ENCODE measurements at places on chromosomes 7 and 10. TPM values are rescaled to one million over a fixed set of nuclear protein-coding genes. Genes with fewer than 3 reads are reported as not detected.

DNA sequence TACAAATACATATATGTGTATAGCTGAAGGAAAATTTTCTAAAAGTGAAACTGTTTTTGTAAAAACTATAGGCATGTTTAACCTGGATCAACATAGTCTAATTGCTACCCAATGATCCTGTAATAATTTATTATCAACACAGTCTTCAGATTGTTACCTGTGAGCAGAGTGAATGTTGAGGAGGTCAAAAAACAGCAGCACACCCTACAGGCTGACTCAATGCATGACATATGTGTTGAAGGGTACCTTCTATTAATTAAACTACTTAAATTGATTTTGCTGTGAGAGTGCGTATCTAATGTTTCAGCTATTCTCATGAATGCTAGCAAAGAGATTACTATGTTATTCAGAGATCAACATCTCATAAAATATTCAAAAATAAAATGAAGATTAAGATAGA is 411.4 kb downstream of the TNS3 start:
- H3K27me3 ChIP-seq, result no peaks in the 10 kb centered on the region
- DNase-seq, result no peak
- H3K4me3 ChIP-seq, result no peak overlapping the region
- H3K4me1 ChIP-seq, result no peaks in the 10 kb centered on the region

DNA sequence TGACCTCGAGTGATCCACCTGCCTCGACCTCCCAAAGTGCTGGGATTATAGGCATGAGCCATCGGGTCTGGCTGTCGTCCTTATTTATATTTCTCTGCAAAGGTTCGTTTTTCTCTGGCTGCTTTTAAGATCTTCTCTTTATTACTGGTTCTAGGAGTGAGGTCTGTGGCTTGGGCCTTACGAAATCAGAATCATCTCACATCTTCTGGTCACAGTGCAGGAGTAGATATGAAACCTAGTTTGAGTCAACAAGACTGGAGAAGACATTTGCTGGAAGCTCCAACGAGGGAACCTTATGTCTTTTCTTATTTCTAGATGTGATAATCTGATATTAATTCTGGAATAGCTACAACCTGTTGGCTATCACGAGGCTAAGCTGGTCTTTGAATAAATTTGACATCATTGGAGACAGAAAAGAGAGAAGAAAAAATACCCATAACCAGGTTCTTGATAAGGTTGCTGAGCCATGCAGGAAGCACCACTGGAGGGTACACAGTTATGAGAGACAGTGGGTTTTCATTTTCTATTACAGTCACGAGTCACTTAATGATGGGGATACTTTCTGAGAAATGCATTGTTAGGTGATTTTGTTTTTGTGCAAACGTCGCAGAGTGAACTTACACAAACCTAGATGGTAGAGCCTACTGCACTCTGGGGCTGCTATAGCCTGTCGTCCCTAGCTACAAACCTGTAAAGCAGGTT is 25.6 kb upstream of the IL15RA start:
- H3K27ac ChIP-seq, result peak overlapping the region; percentile 70
- DNase-seq, result peak; percentile 46
- H3K4me3 ChIP-seq, result peak overlapping the region; percentile 82
- H3K4me1 ChIP-seq, result peaks cover 31% of the 10 kb centered on the region
- peaks cover 10% of the 10 kb centered on the region for H3K36me3 ChIP-seq

GRCh38 chr7:98105942-98106544 is 619 bp upstream of the LMTK2 start:
- peaks cover 29% of the 10 kb centered on the region for H3K4me1 ChIP-seq
- H3K4me3 ChIP-seq, result peak overlapping the region; percentile 50
- peak; percentile 34 for DNase-seq
- H3K27ac ChIP-seq, result peak overlapping the region; percentile 64

Gene MMD2
- not detected for total RNA-seq

DNA sequence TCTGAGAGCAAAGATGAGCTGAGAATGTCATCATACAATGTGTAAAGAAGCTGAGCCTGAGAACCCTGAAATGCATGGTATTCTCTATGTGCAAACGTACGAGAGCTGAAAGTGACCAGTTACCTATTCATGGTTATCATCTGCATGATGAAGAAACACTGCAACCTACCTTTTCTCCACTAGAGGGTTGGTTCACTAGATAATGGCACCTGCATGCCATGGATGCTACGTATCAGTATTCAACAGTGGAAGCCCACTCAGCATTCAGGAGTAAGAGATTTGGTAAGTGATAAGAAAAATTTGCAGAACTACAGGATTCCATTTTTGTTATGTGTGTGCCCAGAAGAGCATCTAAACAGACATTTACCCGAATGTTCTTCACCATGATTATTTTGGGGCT is 145.4 kb downstream of the PTPRN2 start:
- H3K4me3 ChIP-seq, result no peak overlapping the region
- DNase-seq, result no peak
- H3K27ac ChIP-seq, result no peak overlapping the region
- peaks cover 2% of the 10 kb centered on the region for H3K27me3 ChIP-seq
- no peaks in the 10 kb centered on the region for H3K4me1 ChIP-seq
- peaks cover 2% of the 10 kb centered on the region for H3K36me3 ChIP-seq

Gene SYT15
- total RNA-seq, result 1.6 TPM

GRCh38 chr7:66558660-66559465 is 69.8 kb upstream of the KCTD7 start:
- H3K4me3 ChIP-seq, result no peak overlapping the region
- H3K27me3 ChIP-seq, result no peaks in the 10 kb centered on the region
- no peaks in the 10 kb centered on the region for H3K4me1 ChIP-seq
- no peak for DNase-seq
- H3K36me3 ChIP-seq, result peaks cover 6% of the 10 kb centered on the region

Gene MYOZ1
- not detected for total RNA-seq

DNA sequence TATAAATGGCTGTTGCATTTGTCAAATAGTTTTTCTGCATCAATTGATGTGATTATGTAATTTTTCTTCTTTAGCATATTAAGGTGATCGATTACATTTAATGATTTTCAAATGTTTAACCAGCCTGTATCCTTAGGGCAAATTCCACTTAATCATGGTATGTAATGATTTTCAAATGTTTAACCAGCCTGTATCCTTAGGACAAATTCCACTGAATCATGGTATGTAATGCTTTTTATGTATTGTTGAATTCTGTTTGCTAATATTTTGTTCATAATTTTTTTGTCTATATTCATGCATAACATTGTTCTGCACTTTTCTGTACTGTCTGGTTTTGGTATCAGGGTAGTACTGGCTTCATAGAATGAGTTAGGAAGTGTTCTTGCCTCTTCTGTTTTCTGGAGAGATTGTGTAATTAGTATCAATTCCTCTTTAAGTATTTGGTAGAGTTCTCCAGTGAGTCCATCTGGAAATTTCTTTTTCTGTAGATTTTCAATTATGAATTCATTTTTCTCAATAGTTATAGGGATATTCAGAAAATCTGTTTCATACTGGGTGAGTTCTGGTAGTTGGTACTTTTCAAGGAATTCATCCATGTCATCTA is 393.2 kb upstream of the FOXK1 start:
- no peak overlapping the region for H3K4me3 ChIP-seq
- H3K4me1 ChIP-seq, result no peaks in the 10 kb centered on the region
- DNase-seq, result no peak
- H3K27ac ChIP-seq, result no peak overlapping the region
- peaks cover 25% of the 10 kb centered on the region for H3K27me3 ChIP-seq
- H3K36me3 ChIP-seq, result no peaks in the 10 kb centered on the region

GRCh38 chr10:47449102-47449978 is 34.6 kb downstream of the ANXA8 start:
- peaks cover 1% of the 10 kb centered on the region for H3K36me3 ChIP-seq
- H3K27ac ChIP-seq, result no peak overlapping the region

DNA sequence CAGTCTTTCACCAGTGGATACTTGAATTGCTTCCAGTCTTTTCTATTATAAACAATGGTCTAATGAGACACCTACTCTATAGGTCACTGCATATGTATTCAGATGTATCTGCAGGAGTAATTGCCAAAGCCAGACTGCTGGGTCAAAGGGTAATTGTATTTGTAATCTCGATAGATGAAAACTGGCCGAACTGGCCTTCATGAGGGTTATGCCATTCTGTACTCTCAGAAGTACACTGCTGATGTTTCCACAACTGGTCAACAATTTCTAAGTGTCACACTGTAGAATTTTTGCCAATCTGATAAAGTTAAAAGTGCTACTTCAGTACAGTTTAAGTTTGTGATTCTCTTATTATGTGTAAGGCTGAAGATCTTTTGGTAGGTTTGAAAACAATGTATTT is 64.6 kb downstream of the JAZF1 start:
- H3K27me3 ChIP-seq, result no peaks in the 10 kb centered on the region
- H3K36me3 ChIP-seq, result no peaks in the 10 kb centered on the region
- DNase-seq, result no peak
- peaks cover 14% of the 10 kb centered on the region for H3K4me1 ChIP-seq
- no peak overlapping the region for H3K27ac ChIP-seq
- H3K4me3 ChIP-seq, result no peak overlapping the region

Gene H2BK1
- total RNA-seq, result 4.4 TPM

Gene CLEC2L
- not detected for total RNA-seq

DNA sequence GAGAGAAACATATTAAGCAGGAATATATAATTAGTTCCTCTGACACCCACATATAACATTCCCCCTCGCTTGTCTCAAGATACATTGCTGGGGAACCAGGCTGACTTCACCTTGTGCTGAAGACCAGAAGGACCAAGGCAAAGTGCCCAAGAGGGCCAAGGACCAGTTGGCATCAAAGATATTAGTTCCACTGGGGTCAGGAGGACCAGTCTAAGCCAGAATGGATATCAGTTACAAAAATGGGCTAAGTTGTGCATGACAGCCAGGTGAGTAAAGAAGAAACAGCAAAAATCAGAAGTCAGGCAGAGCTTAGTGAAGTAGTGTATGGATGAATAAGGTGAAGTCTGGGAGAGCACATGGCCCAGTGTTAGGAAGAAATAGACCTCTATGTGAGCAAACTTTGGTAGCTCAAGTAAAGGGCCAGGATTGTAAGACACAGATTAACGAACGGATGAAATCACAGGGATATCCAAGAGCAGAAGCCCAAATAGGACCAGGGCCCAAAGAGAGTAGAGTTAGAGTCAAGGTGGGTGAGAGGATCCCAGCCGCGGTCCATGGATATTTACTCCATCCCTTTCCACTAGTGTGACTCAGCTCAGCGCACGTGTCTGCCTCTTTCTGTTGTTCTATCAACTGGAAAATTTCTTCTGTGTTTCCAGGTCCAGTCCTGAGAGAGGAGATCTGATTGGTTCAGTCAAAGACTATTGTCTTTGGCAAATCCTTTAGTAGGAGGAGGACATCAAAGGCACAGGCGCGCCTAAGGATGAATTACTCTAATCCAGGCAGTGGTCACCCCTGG is 5.0 kb downstream of the CALD1 start:
- no peaks in the 10 kb centered on the region for H3K27me3 ChIP-seq
- DNase-seq, result no peak
- H3K36me3 ChIP-seq, result no peaks in the 10 kb centered on the region
- H3K27ac ChIP-seq, result no peak overlapping the region
- H3K4me1 ChIP-seq, result no peaks in the 10 kb centered on the region
- no peak overlapping the region for H3K4me3 ChIP-seq

Gene GPR15LG
- not detected for total RNA-seq

Gene OGDHL
- total RNA-seq, result 0.99 TPM

GRCh38 chr10:31261511-31262311 is 57.3 kb upstream of the ZEB1 start:
- H3K27me3 ChIP-seq, result no peaks in the 10 kb centered on the region
- H3K4me1 ChIP-seq, result no peaks in the 10 kb centered on the region

GRCh38 chr7:139242741-139243281 is 11.8 kb downstream of the UBN2 start:
- H3K27ac ChIP-seq, result peak overlapping the region; percentile 17
- H3K27me3 ChIP-seq, result no peaks in the 10 kb centered on the region
- peak overlapping the region; percentile 2 for H3K4me3 ChIP-seq
- DNase-seq, result no peak

Gene TRIM73
- total RNA-seq, result 10.6 TPM

DNA sequence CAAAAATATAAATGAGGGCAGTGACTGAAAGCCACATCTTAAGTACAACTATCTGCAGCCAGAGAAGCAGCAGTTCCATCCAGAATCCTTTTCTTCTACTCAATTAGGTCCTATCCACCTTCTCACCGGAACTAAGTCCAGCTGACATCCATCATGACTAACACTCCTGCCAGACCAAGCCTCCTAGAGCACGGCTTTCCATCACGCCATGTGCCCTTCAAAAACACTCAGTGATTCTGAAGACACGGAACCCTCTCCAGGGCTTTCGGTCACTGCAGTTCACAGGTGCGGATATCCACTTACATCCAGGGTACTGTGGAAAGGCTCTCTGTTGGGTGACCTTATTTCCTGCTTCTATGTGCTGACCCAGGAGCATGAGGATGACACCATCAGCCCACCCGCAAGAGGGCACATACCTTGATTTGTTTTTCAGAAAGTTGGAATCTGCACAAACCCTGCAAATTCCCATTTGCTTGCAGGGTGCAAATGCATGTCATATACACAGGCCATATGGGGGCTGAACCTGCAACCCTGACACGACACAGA is 64.3 kb downstream of the FAM171A1 start:
- no peak for DNase-seq
- peaks cover 4% of the 10 kb centered on the region for H3K27me3 ChIP-seq
- no peak overlapping the region for H3K27ac ChIP-seq
- H3K4me1 ChIP-seq, result no peaks in the 10 kb centered on the region

DNA sequence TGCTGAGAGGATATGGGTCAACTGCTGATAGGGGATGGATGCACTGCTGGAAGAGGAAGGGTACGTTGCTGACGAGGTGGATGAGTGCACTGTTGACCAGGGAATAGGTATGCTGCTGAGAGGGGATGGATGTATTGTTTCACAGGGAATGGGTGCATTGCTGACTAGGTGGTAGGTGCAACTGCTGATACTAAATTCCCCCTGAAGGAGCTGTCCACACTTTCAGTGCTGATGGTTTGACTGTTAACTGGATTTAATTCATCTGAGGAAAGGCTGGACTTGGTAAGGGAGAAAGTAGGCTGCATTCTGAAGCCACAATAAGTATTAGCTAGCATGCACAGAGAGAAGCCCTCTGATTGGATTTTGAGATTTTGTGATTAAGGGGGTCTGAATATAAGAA is 1196.8 kb upstream of the PHF14 start:
- DNase-seq, result no peak
- H3K4me1 ChIP-seq, result no peaks in the 10 kb centered on the region
- H3K36me3 ChIP-seq, result peaks cover 1% of the 10 kb centered on the region
- H3K4me3 ChIP-seq, result no peak overlapping the region

- H3K27ac ChIP-seq, result no peak overlapping the region
- no peak overlapping the region for H3K4me3 ChIP-seq
- no peaks in the 10 kb centered on the region for H3K4me1 ChIP-seq
- DNase-seq, result no peak
Measured at GRCh38 chr7:37511915-37512314, 63.3 kb upstream of the ELMO1 start.

- H3K27me3 ChIP-seq, result peaks cover 64% of the 10 kb centered on the region
- H3K36me3 ChIP-seq, result no peaks in the 10 kb centered on the region
- no peak overlapping the region for H3K27ac ChIP-seq
- peaks cover 5% of the 10 kb centered on the region for H3K4me1 ChIP-seq
- DNase-seq, result no peak
Measured at GRCh38 chr10:123988694-123989093, 97.1 kb upstream of the CPXM2 start.

- DNase-seq, result peak; percentile 57
- H3K27me3 ChIP-seq, result no peaks in the 10 kb centered on the region
- peaks cover 58% of the 10 kb centered on the region for H3K4me1 ChIP-seq
- H3K36me3 ChIP-seq, result no peaks in the 10 kb centered on the region
Measured at GRCh38 chr7:24980534-24981170, 674 bp upstream of the OSBPL3 start.
